Cerebellar cortex (tissue), 1 donor: ENCODE measurements at places on chromosomes 3 and 15.

GRCh38 chr3:193743702-193744047, 150.7 kb downstream of the OPA1 start:
- DNase-seq: no peak

- DNase-seq: no peak
These were observed 27.0 kb downstream of the OPA1 start for GRCh38 chr3:193620057-193620456.

- DNase-seq: no peak
These were observed 457.1 kb upstream of the ROBO2 start for GRCh38 chr3:76582632-76583378.

DNA sequence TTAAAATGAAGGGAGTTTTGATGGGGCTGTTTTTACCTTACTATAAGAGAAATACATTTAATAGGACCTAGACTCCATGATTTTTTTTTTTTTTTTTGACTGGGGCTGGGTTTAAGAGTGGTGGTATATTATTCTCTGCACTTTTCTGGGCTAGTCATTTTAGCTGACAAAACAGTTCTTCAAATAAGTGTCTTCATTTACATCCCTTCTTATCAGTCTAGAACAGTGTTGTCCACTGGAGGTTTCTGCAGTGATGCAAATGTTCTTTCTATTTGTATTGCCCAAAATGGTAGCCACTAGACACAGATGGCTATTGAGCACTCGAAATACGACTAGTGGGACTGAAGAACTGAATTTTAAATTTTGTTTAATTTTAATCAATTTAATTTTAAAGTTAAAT, 37.2 kb downstream of the KLHL18 start:
- DNase-seq: no peak
